Calu3 (cell line): ENCODE measurements at places on chromosomes 5 and 9. TPM values are rescaled to one million over a fixed set of nuclear protein-coding genes. Genes with fewer than 3 reads are reported as not detected.
A peak's percentile ranks its signal among the peaks of the same experiment; 100 is the strongest.

Gene MVB12B
- 4.1 and 4.5 TPM in 2 replicates for total RNA-seq

Gene PCDHGA6
- total RNA-seq: 0.71 and 0.80 TPM in 2 replicates

Gene MFAP3
- 34.4 and 39.3 TPM in 2 replicates for total RNA-seq

Gene CD72
- total RNA-seq: 0.38 and 0.73 TPM in 2 replicates

Gene TRIM36
- total RNA-seq: 4.4 and 5.4 TPM in 2 replicates

Gene C5orf63
- total RNA-seq: 11.0 and 13.2 TPM in 2 replicates

Gene OR1J2
- total RNA-seq: not detected in 2 replicates

Gene SLC2A8
- 10.8 and 13.1 TPM in 2 replicates for total RNA-seq

DNA sequence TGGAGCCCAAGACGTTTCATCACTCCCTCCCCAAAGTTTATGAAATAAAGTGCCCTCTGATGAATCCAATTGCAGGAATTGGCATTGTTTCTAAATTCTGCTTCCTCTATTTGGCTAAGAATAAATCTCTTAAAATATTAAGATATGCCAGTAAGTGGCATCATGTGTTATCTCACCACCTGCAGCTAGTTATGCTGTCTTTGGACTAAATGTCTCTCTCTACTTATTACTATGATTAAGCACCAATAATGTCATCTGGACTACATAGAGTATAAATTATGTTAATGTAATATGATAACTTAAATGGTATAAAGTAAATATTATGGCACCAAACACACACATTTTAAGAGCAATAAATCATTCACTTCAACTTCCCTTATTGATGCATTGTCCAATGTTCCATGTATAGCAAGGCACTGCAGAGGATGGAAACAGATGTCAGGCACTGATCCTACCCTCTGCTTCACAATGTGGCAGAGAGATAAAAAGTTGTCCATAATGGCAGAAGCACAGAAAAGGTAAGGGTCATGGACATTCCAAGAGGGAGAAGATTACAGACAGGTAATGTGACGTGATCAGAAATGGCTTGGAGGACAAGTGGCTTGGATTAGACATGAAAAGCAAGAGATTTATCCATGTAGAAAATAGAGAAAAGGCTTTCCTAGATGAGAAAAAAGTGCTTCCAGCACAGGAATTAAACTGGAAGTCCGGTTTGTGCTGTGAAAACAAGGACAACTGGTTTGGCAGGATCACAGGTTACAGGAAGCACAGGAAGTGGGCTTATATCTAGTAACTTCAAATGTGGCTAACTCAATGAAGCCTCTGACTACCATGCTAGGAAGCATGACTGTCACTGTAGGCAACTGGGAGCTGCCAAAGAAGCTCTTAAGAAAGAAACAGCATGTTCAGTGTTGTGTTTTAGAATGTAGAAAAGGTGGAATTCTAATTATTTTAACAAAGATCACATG is 26.7 kb downstream of the MARCHF11 start:
- DNase-seq: no peak
- H3K27me3 ChIP-seq: no peaks in the 10 kb centered on the region
- no peaks in the 10 kb centered on the region for H3K36me3 ChIP-seq

- no peak overlapping the region for H3K27ac ChIP-seq
- H3K4me1 ChIP-seq: no peaks in the 10 kb centered on the region
- no peaks in the 10 kb centered on the region for H3K36me3 ChIP-seq
- no peak overlapping the region for H3K4me3 ChIP-seq
- no peak for DNase-seq
Observed at GRCh38 chr9:132582786-132583583, 579 bp downstream of the BARHL1 start.

DNA sequence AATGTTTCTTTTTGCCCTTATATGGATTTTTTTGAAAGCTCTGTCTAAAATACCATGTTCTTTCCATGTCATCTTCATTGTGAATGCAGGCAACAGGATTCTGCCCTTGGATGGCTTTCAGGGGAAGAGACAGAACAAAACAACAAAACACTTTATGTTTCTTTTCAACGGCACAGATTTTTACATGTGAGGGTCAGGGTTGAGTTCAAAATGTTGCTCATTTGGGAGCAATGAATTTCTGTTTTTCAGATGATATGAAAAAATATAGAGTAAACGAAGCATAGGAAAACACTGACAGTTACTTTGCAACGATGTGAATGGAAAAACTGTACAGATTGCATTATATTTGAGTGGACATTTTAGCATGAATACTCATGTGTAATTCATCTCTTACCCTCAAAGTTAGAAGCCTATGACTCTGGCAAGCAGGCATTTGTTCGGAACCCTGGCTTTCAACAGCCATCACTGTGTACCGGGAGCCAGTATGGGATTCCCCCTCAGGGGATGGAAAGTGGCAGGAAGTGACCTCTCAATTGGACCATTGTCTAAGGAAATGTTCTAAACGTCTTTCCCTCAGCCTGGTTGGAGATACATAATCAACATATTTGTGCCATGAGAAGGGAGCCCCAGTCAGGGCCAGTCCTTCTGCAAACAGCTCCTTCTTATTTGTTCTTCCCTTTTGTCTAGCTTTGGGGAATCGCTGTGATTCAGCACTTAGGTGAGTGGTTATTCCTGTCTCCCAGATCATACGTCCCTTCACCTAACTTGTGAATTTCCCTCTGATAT is 153.9 kb upstream of the MEF2C start:
- DNase-seq: peak; percentile 70
- H3K4me1 ChIP-seq: peaks cover 22% of the 10 kb centered on the region
- H3K4me3 ChIP-seq: no peak overlapping the region
- H3K27ac ChIP-seq: peak overlapping the region; percentile 22

GRCh38 chr5:116759860-116760640 is 185.4 kb upstream of the SEMA6A start:
- peaks cover 5% of the 10 kb centered on the region for H3K36me3 ChIP-seq
- H3K4me3 ChIP-seq: no peak overlapping the region
- DNase-seq: no peak
- peaks cover 13% of the 10 kb centered on the region for H3K4me1 ChIP-seq
- no peaks in the 10 kb centered on the region for H3K27me3 ChIP-seq
- no peak overlapping the region for H3K27ac ChIP-seq

- H3K27ac ChIP-seq: no peak overlapping the region
- no peak overlapping the region for H3K4me3 ChIP-seq
- H3K36me3 ChIP-seq: no peaks in the 10 kb centered on the region
Observed at GRCh38 chr9:134502809-134503211, 138.8 kb upstream of the COL5A1 start.

GRCh38 chr5:78523314-78524193 is 125.0 kb downstream of the LHFPL2 start:
- peaks cover 20% of the 10 kb centered on the region for H3K4me1 ChIP-seq
- no peaks in the 10 kb centered on the region for H3K36me3 ChIP-seq
- H3K27ac ChIP-seq: no peak overlapping the region
- no peaks in the 10 kb centered on the region for H3K27me3 ChIP-seq
- no peak for DNase-seq
- no peak overlapping the region for H3K4me3 ChIP-seq

GRCh38 chr5:88951457-88951856 is 68.5 kb upstream of the MEF2C start:
- no peaks in the 10 kb centered on the region for H3K4me1 ChIP-seq
- no peaks in the 10 kb centered on the region for H3K27me3 ChIP-seq
- no peak overlapping the region for H3K27ac ChIP-seq
- H3K4me3 ChIP-seq: no peak overlapping the region

- no peak overlapping the region for H3K27ac ChIP-seq
- no peaks in the 10 kb centered on the region for H3K36me3 ChIP-seq
- no peaks in the 10 kb centered on the region for H3K27me3 ChIP-seq
- H3K4me3 ChIP-seq: no peak overlapping the region
- no peak for DNase-seq
- no peaks in the 10 kb centered on the region for H3K4me1 ChIP-seq
Observed at GRCh38 chr9:16787724-16788123, 82.7 kb downstream of the BNC2 start.

GRCh38 chr9:126043681-126044080 is 282.9 kb upstream of the MVB12B start:
- H3K27me3 ChIP-seq: peaks cover 82% of the 10 kb centered on the region
- no peak for DNase-seq
- H3K27ac ChIP-seq: no peak overlapping the region
- H3K36me3 ChIP-seq: no peaks in the 10 kb centered on the region
- H3K4me1 ChIP-seq: no peaks in the 10 kb centered on the region

- H3K36me3 ChIP-seq: peaks cover 5% of the 10 kb centered on the region
- peaks cover 21% of the 10 kb centered on the region for H3K4me1 ChIP-seq
- H3K27ac ChIP-seq: no peak overlapping the region
- no peak for DNase-seq
Observed at GRCh38 chr5:138981586-138981985, 106.5 kb upstream of the LRRTM2 start.

DNA sequence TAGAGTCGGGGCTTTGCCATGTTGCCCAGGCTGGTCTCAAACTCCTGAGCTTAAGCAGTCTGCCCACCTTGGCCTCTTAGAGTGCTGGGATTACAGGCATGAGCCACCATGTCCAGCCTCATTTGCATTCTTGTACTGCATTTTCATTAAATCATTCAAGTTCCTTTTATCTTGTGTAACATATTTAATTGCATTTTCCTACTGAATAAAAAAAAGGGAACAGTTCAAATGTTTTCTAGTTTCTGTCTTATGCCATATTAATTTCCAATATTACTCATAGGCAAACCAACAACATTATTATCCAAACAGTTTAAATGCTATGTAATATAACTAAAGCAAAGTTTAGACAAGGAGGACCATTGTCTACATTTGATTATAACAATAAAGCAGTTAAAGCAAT is 6.1 kb downstream of the SLC31A1 start:
- no peak overlapping the region for H3K27ac ChIP-seq
- no peaks in the 10 kb centered on the region for H3K27me3 ChIP-seq
- peaks cover 2% of the 10 kb centered on the region for H3K36me3 ChIP-seq
- peaks cover 6% of the 10 kb centered on the region for H3K4me1 ChIP-seq

DNA sequence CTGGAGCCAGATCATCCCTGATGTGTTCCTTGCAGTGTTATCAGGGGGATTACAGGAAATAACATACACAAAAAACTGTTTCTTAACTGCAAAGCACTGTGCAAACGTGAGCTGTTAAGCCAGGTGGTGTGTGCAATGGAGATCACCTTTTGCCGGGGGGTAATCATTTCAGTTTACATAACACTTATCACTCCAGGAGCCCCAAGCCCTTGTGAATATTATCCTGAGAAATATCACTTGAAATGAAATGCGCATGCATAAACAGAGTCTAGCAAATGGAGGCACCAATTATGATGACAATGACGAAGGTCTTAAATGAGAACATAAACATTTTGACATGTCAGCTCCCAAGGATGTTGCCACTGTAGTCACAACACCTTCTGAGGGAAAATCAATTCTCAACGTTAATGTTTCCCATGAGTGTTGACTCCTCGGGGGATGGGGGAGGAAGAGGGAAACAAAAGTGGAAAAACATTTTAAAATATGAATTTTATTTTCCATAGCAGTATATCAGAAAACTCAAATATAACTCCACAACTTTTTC is 54.5 kb upstream of the RAD23B start:
- H3K27ac ChIP-seq: no peak overlapping the region
- no peak overlapping the region for H3K4me3 ChIP-seq
- DNase-seq: no peak

GRCh38 chr5:34517249-34517648 is 138.9 kb upstream of the RAI14 start:
- H3K4me1 ChIP-seq: peaks cover 12% of the 10 kb centered on the region

DNA sequence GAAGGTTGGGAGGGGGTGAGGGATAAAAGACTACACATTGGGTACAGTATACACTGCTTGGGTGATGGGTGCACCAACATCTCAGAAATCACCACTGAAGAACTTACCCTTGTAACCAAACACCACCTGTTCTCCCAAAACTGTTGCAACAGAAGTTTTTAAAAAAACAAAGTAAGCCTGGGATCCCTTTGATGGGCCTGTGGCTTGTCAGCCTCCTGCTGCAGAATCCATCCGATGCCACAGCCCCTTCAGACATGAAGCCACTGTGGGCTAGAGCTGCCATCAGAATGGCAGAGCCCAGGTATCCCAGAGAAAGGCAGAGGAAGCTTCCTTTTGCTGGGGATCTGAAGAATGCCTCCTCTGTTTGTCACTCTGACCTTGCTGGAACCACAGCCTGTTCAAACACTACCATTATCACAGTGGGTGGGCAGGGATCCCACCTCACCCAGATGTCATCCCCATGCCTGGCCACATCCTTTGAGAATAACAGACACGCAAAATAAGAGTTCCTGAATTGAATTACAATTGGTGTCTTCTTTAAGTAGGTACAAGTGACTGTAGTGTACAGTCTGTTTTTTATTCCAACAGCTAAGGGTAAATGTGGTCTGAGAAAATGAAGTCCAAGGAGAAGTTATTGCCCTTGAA is 78.1 kb upstream of the DIRAS2 start:
- H3K27ac ChIP-seq: no peak overlapping the region
- H3K36me3 ChIP-seq: no peaks in the 10 kb centered on the region
- DNase-seq: no peak
- no peaks in the 10 kb centered on the region for H3K4me1 ChIP-seq
- H3K27me3 ChIP-seq: no peaks in the 10 kb centered on the region

GRCh38 chr9:136335296-136336155 is 8.2 kb downstream of the GPSM1 start:
- no peaks in the 10 kb centered on the region for H3K4me1 ChIP-seq
- no peaks in the 10 kb centered on the region for H3K36me3 ChIP-seq
- H3K27me3 ChIP-seq: no peaks in the 10 kb centered on the region
- no peak overlapping the region for H3K4me3 ChIP-seq

GRCh38 chr9:70061776-70062175 is 18.1 kb downstream of the MAMDC2 start:
- no peak overlapping the region for H3K27ac ChIP-seq
- H3K36me3 ChIP-seq: no peaks in the 10 kb centered on the region
- no peaks in the 10 kb centered on the region for H3K4me1 ChIP-seq
- no peak for DNase-seq

GRCh38 chr9:136392538-136393449 is 7.2 kb downstream of the SNAPC4 start:
- H3K27me3 ChIP-seq: no peaks in the 10 kb centered on the region
- peaks cover 23% of the 10 kb centered on the region for H3K36me3 ChIP-seq
- H3K27ac ChIP-seq: no peak overlapping the region
- H3K4me1 ChIP-seq: no peaks in the 10 kb centered on the region
- H3K4me3 ChIP-seq: no peak overlapping the region

DNA sequence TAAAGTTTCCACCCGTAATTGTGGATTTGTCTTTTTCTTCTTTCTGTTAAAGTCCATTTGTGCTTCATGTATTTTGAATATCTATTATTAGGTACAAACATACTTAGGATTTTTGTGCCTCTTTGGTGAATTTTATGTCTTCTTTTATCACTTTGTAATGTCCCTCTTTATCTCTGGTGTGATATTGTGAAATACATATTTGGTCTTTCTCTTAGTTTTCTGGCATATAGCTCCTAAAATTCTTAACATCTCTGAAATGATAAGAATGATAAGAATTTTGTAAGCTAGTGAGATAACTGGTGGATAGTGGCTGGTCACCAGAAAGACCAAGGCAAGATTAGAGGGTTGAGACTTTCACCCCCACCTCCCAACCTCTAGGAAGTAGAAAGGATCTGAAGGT is 111.1 kb downstream of the KCTD16 start:
- H3K27ac ChIP-seq: no peak overlapping the region
- no peak overlapping the region for H3K4me3 ChIP-seq
- DNase-seq: no peak

GRCh38 chr9:18825656-18826170 is 207.3 kb downstream of the SAXO1 start:
- no peak overlapping the region for H3K4me3 ChIP-seq
- no peaks in the 10 kb centered on the region for H3K36me3 ChIP-seq
- no peak for DNase-seq

GRCh38 chr5:146890731-146891440 is 12.3 kb upstream of the PPP2R2B start:
- DNase-seq: no peak
- H3K27me3 ChIP-seq: peaks cover 4% of the 10 kb centered on the region
- no peaks in the 10 kb centered on the region for H3K36me3 ChIP-seq
- H3K4me3 ChIP-seq: no peak overlapping the region
- no peaks in the 10 kb centered on the region for H3K4me1 ChIP-seq

GRCh38 chr9:35342221-35342958 is 147.5 kb upstream of the RUSC2 start:
- H3K27me3 ChIP-seq: no peaks in the 10 kb centered on the region
- H3K4me1 ChIP-seq: no peaks in the 10 kb centered on the region
- H3K27ac ChIP-seq: no peak overlapping the region
- DNase-seq: no peak
